Heart left ventricle (tissue), 16 donors: ENCODE measurements at places on chromosomes 1 and 21. TPM values are rescaled to one million over a fixed set of nuclear protein-coding genes. Genes with fewer than 3 reads are reported as not detected.
A peak's percentile ranks its signal among the peaks of the same experiment; 100 is the strongest.

- DNase-seq: no peak
- peak overlapping the region; percentile 75 for H3K27ac ChIP-seq
- no peaks in the 10 kb centered on the region for H3K36me3 ChIP-seq
Measured at GRCh38 chr1:54359393-54360162, 46.6 kb downstream of the SSBP3 start.

DNA sequence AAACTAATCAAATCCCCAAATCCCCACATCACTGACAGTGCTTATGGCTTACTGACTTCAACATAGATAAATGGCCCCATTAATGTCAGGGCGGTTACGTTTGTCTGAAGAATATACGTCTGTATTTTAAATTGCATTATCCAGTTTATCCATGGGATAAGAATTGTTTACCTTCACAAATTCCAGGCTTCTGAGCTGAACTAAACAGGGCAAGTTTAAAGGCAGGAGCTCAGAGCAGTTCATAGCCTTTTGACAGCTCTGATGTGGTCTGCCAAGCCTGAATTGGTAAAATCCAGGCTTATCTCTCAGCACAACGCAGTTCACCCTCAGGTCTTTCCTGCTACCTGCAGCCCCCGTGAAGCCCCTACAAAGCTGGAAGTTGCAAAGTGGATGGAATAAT lies 79.5 kb upstream of the GREM2 start:
- H3K4me3 ChIP-seq: no peak overlapping the region
- no peak overlapping the region for H3K27ac ChIP-seq
- no peaks in the 10 kb centered on the region for H3K27me3 ChIP-seq
- DNase-seq: no peak
- no peaks in the 10 kb centered on the region for H3K36me3 ChIP-seq

- H3K4me3 ChIP-seq: no peak overlapping the region
- H3K4me1 ChIP-seq: peaks cover 15% of the 10 kb centered on the region
- DNase-seq: no peak
Measured at GRCh38 chr1:81678779-81679178, 122.0 kb upstream of the ADGRL2 start.

Gene LRRC38
- total RNA-seq: not detected

- H3K27ac ChIP-seq: peak overlapping the region; percentile 42
- no peaks in the 10 kb centered on the region for H3K36me3 ChIP-seq
- DNase-seq: no peak
- H3K4me3 ChIP-seq: no peak overlapping the region
- no peaks in the 10 kb centered on the region for H3K27me3 ChIP-seq
Measured at GRCh38 chr21:36754241-36754898, 55.5 kb downstream of the SIM2 start.

Gene IKBKE
- total RNA-seq: 0.70 TPM

Gene CD84
- total RNA-seq: 3.3 TPM

DNA sequence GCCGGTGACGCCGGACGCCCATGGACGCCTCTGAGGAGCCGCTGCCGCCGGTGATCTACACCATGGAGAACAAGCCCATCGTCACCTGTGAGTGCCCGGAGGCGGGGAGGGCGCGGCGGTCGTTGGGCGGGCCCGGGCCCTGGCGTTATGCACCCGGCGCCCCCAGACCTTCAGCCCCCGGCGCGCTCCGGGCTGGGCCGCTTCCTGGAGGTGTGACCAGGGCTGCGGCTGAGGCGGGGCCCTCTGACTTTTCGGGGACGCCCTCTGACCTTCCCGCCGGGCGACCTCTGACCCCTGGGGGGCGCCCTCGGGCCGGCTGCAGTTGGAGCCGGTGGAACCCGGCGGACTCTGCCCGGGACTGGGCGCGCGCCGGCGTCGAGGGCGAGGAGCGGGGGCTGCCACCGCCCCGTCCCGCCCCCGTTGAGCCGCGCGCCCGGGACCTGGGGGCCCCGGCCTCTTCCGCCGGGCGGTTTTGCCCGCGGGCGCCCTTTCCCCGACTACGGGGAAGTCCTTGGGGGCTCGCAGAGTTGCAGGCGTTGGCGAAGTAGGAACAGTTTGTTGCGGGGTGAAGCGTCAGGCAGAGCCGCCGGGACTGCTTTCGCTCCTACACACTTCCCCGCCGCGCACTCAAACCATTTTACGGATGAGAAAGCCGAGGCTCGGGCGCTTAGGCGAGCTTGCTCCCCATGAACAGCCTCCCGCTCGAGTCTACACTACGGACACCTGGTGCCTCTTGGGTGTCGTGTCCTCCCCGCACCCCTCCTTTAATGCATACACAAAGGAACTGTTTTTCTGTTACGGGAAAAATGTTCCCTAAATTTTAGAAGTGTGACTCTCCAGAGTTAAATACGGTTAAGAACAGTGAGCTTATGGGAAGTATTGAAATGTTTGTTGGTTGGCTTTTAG lies 618 bp downstream of the TRAPPC10 start:
- DNase-seq: peak; percentile 85
- H3K36me3 ChIP-seq: no peaks in the 10 kb centered on the region

DNA sequence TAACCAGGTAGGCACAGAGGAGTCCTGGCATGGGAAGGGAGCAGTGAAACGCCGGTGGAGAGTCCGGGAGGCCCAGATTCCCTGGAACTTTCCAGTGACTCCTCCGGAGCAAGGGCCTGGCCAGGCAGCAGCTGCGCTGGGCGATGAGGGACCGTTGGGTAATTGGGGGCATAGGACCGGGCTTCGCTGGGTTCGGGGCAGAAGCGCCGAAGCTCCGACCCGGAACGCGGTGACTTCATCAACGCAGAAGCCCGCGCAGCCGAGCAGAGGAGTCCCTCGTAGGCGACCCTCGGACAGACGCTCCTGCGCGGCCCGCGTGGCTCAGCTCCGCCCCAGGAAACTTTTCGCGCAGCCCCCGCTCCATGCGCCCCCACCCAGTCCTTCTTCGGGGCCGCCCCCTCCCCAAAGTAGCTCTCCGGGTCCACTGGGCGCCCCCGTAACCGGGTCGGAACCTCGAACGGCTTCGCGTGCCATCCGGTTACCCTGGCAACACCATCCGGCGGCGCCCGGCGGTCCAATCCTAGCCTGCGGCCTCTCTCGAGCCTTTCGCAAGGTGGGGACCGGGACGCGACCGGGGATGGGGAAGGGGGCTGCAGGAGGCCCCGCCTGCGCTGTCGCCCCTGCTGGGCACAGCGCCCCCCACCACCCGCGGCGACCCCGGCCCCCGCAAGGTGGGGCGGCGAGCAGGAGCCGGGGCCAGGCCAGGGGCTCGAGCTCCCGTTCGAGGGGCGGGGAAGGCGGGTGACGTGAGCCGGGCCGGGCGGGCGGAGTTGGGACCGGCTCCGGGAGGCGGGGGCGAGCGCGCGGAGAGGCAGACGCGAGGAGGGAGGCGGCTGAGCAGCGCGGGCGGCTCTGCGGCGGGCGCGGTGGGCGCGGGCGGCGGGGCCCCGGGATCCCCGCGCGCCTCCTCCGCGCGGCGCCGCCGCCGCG lies at the start of gene AJAP1:
Gene AJAP1 (plus strand): TSS at position 814 of the 930 bp plus-strand sequence. CDS start 817 bp downstream, outside the sequence.
- H3K27me3 ChIP-seq: peaks cover 50% of the 10 kb centered on the region
- no peak within 1 kb of the TSS for H3K27ac ChIP-seq
- no peaks in the 10 kb centered on the region for H3K36me3 ChIP-seq
- H3K4me3 ChIP-seq: peak within 1 kb of the TSS; percentile 26

Gene PCBP3
- total RNA-seq: 11.4 TPM

Gene GPR25
- total RNA-seq: not detected

Gene CAMK1G
- not detected for total RNA-seq

- no peaks in the 10 kb centered on the region for H3K4me1 ChIP-seq
- H3K36me3 ChIP-seq: no peaks in the 10 kb centered on the region
- DNase-seq: no peak
Measured at GRCh38 chr1:88291611-88292354, 392.3 kb upstream of the PKN2 start.

DNA sequence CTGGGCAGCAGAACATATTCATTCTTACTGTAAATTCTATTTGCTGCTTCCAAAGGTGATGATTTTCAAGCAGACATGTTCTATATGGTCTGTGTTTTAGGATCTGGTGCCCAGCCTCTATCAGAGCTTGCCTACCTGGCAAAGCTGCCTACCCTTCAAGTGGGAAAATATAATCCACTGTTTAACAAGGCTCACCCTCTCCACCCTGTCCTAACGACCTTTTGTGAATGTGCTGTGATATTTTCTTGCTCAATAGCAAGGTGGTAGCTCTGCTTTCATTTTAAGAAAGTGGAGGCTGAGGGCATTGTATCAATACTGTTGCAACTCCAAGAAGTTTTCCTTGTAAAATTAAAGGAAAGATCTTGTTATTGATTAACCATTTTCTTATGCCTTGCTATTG lies 26.0 kb upstream of the AGO1 start:
- no peak overlapping the region for H3K4me3 ChIP-seq
- no peaks in the 10 kb centered on the region for H3K27me3 ChIP-seq
- peaks cover 13% of the 10 kb centered on the region for H3K4me1 ChIP-seq
- DNase-seq: no peak

Gene AMY2A
- total RNA-seq: not detected

DNA sequence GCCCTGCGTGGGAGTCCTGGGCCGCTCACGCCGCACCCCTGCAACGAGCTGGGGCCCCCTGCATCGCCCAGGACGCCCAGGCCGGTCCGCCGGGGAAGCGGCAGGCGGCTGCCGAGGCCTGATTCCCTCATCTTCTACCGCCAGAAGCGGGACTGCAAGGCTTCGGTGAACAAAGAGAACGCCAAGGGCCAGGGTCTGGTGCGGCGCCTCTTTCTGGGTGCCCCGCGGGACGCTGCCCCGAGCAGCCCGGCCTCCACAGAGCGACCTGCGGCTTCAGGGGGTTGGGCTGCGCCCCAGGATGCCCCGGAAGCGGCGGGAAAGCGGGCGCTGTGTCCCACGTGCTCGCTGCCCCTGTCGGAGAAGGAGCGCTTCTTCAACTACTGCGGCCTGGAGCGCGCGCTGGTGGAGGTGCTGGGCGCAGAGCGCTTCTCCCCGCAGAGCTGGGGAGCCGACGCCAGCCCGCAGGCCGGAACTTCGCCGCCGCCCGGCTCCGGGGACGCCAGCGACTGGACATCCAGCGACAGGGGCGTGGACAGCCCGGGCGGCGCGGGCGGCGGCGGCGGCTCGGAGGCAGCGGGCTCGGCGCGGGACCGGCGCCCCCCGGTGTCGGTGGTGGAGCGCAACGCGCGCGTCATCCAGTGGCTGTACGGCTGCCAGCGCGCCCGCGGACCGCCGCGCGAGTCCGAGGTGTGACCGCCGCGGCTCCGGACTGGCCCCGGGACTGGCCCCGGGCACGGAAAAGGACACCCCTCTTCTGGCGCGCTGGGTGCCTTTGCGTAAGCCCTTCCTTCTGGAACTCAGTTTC lies 2.7 kb downstream of the FAM110D start:
- H3K27me3 ChIP-seq: no peaks in the 10 kb centered on the region
- H3K36me3 ChIP-seq: no peaks in the 10 kb centered on the region
- H3K27ac ChIP-seq: peak overlapping the region; percentile 84
- DNase-seq: peak; percentile 77
- H3K4me1 ChIP-seq: peaks cover 70% of the 10 kb centered on the region

GRCh38 chr1:215476541-215476940 lies 90.6 kb upstream of the KCTD3 start:
- H3K27me3 ChIP-seq: no peaks in the 10 kb centered on the region
- no peak for DNase-seq
- H3K4me3 ChIP-seq: no peak overlapping the region
- H3K4me1 ChIP-seq: no peaks in the 10 kb centered on the region
- H3K36me3 ChIP-seq: no peaks in the 10 kb centered on the region
- H3K27ac ChIP-seq: no peak overlapping the region

- no peak overlapping the region for H3K4me3 ChIP-seq
- no peaks in the 10 kb centered on the region for H3K4me1 ChIP-seq
Measured at GRCh38 chr1:2074944-2075740, 24.9 kb downstream of the PRKCZ start.

- peaks cover 51% of the 10 kb centered on the region for H3K4me1 ChIP-seq
- H3K4me3 ChIP-seq: no peak overlapping the region
- DNase-seq: peak; percentile 76
- peak overlapping the region; percentile 70 for H3K27ac ChIP-seq
- no peaks in the 10 kb centered on the region for H3K27me3 ChIP-seq
Measured at GRCh38 chr1:109792056-109792831, 28.5 kb upstream of the EPS8L3 start.

- H3K27me3 ChIP-seq: no peaks in the 10 kb centered on the region
- no peak overlapping the region for H3K4me3 ChIP-seq
Measured at GRCh38 chr1:19452221-19452663, 33.1 kb downstream of the CAPZB start.

DNA sequence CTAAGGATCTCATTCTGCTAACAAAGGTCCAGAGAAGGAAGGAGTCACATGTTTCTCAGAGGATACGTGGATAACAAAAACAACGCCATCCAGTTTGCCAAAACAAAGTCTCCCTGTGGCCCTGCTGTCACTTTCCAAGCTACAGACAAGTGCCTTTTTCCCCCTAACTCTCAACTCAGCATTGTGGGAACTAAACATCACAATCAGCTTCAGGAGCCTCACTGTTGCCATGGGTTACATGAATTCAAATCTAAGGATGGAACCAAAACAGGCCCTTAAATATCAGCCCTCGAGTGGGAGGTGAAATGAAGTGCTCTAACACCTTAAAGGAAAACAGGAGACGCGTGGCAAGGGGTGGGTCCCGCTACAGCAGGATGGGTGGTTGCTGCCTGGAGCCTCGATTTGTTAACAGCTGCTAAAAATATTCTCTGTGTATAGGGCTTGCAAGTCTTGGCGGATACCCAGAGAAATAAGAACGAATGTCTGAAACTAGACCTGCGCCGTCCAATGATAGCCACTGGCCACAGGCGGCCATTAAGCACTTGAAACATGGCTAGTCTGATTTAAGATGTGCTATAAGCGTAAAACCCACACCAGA lies 66.4 kb upstream of the SOD1 start:
- no peak overlapping the region for H3K4me3 ChIP-seq
- peaks cover 5% of the 10 kb centered on the region for H3K4me1 ChIP-seq
- no peaks in the 10 kb centered on the region for H3K36me3 ChIP-seq

DNA sequence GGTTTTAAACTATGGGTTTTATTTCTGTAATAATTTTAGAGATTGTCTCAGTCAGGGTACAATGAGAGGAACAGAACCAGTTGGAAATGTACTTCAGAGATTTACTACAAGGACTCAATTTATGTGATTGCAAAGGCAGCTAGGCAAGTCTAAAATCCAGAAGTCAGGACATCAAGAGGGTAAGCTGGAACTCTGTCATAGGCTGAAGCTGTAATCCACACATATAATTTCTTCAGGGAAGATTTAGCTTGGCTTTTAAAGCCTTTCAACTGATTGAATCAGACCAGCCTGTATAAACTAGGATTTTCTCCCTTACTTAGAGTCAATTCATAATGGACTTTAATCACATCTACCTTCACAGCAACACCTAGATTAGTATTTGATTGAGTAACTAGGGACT lies 24.3 kb upstream of the LELP1 start:
- no peaks in the 10 kb centered on the region for H3K36me3 ChIP-seq
- H3K27ac ChIP-seq: no peak overlapping the region
- H3K4me3 ChIP-seq: no peak overlapping the region

DNA sequence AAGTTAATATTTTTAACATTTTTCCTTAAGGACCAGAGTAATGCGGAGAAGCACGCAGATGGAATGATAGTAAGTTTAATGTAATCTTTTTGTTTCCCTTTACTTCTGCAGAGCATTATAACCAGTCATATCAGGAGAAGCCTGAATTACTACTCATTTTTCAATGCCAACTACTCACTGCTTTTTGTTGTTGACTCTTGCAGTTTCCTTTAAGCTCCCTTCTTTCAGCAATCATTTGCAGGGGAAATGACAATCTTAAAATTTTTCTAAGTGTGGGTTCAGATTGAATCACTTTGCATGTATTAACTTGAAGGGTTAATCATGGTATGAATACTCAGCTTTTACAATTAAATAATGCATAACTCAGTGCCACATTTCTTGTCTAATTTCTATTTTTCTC lies 122.2 kb downstream of the NRDC start:
- H3K4me1 ChIP-seq: no peaks in the 10 kb centered on the region
- H3K4me3 ChIP-seq: no peak overlapping the region
- H3K36me3 ChIP-seq: peaks cover 4% of the 10 kb centered on the region
- H3K27me3 ChIP-seq: no peaks in the 10 kb centered on the region
- no peak overlapping the region for H3K27ac ChIP-seq

- no peaks in the 10 kb centered on the region for H3K27me3 ChIP-seq
- no peak overlapping the region for H3K4me3 ChIP-seq
- H3K4me1 ChIP-seq: peaks cover 72% of the 10 kb centered on the region
Measured at GRCh38 chr1:202586018-202586821, 124.0 kb downstream of the SYT2 start.
